Endothelial cell (in vitro differentiated cells): ENCODE measurements at places on chromosomes 1 and 21.

GRCh38 chr21:18245464-18245967 is 883 bp downstream of the CHODL start:
- H3K4me1 ChIP-seq = peaks cover 6% of the 10 kb centered on the region
- no peaks in the 10 kb centered on the region for H3K36me3 ChIP-seq

DNA sequence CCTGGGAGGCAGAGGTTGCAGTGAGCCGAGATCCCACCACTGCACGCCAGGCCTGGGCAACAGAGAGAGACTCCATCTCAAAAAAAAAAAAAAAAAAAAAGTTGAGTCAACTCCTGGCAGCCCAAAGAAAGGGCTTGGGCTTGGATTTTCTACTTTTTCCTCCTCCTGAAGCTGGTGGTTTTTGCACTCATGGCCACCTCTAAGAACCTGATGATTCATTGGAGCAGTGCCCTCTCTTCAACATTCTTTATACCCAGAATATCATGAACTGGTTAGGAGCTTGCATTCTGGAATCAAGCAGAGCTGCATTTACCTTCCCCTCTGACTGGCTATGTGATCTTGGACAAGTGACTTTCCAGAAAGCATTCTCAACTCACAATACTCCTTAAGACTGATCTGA is 3.5 kb upstream of the ACTA1 start:
- peaks cover 7% of the 10 kb centered on the region for H3K36me3 ChIP-seq
- H3K27me3 ChIP-seq = peaks cover 17% of the 10 kb centered on the region
- H3K4me3 ChIP-seq = no peak overlapping the region
- peaks cover 17% of the 10 kb centered on the region for H3K4me1 ChIP-seq
- H3K27ac ChIP-seq = no peak overlapping the region
- no peak for DNase-seq

GRCh38 chr1:17250601-17251000 is 1.7 kb downstream of the PADI3 start:
- no peaks in the 10 kb centered on the region for H3K4me1 ChIP-seq
- no peaks in the 10 kb centered on the region for H3K27me3 ChIP-seq
- H3K4me3 ChIP-seq = no peak overlapping the region
- DNase-seq = no peak

GRCh38 chr1:1407636-1408318 is 684 bp upstream of the MRPL20 start:
- peak; percentile 68 for DNase-seq
- H3K4me3 ChIP-seq = peak overlapping the region; percentile 92
- no peak overlapping the region for H3K27ac ChIP-seq
- peaks cover 10% of the 10 kb centered on the region for H3K27me3 ChIP-seq
- peaks cover 18% of the 10 kb centered on the region for H3K36me3 ChIP-seq

DNA sequence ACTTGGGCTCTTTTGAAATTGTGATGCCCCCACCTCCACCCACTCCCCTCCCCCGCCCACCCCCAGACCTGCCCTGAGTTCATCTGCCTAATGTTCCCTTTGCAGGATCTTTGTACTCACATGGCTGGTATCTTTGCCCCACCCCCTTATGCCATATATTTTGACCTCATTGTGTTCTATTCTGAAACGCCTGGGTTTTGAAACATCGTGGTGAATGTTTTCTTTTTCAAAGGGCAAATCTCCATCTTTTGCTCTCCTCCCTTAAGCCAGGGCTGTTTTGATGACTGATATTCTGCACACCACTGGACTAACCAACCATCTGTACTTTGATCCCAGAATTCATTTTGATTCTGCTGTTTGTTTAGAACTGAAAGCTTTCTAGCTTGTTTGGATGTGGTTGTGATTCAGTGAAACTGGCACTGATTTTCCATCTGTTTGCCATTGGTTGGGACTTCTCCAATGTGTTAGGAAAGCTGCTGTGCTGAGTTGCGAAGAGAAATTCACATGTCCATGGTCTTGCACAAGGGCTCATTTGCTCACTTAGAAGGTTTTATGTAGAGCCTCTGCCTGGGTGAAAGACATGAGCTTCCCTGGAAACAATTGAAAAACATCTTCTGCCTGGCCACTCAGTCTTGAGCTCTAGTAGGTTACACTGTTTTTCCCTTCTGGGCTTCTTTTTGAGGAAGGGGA is 16.5 kb downstream of the SMAP2 start:
- peaks cover 4% of the 10 kb centered on the region for H3K27me3 ChIP-seq
- peaks cover 10% of the 10 kb centered on the region for H3K36me3 ChIP-seq
- H3K4me3 ChIP-seq = no peak overlapping the region
- H3K4me1 ChIP-seq = peaks cover 22% of the 10 kb centered on the region
- no peak for DNase-seq
- no peak overlapping the region for H3K27ac ChIP-seq

DNA sequence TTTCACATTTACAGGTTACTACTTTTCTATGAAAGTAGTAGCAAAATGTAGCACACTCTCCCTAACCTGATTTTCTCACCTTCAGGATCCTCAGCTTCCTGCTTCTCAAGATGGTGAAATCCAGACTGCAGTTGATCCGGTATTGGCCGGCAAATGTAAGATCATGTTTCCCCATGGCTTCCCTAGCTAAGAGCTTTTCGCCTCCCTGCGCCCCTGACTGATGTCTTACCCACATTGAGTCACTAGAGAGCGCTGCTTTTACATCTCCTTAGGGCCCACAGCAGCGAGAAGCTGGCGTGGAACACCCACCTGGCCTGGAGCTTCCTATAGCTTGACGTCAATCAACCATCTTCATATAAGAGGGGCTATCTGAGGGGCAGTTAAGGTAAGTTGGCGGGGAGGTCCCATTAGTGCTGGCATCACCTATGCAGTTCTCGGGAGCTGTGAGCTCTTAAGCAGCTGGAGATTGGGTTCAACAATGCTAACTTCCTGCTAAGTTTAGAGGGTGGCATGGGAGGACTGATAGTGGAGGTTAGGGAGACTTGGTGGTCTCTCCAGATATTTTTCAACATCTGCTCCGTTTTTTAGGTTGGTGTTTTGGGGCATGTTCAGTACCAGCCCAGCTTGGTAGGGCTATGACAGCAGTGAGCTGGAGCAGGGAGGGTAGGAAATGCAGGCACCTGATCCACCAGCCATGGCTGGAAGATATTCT is 5.5 kb downstream of the PTPN7 start:
- H3K27me3 ChIP-seq = peaks cover 6% of the 10 kb centered on the region
- peak; percentile 72 for DNase-seq
- peaks cover 15% of the 10 kb centered on the region for H3K4me1 ChIP-seq
- H3K27ac ChIP-seq = no peak overlapping the region
- no peak overlapping the region for H3K4me3 ChIP-seq
- peaks cover 6% of the 10 kb centered on the region for H3K36me3 ChIP-seq

DNA sequence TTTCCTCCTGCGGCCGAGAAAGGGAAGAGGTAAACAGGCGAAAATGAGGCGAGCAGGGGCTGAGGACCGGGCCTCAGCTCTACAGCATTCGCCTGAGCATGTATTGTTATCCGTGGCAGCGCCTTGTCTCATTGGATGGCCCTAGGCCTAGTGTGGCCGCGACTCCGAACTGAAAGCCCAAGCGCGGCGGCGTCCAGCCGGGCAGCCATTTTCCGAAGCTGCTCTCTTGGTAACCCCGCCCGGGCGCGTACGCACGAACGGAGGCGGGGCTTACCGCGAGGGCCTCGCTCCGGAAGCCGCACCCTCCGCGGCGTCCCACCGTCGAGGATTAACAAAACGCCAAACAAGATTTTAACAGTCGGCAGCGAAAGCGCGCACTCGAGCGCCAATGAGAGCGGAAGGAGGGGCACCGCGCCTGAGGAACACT is 797 bp upstream of the USP1 start:
- peak overlapping the region; percentile 95 for H3K4me3 ChIP-seq
- peaks cover 3% of the 10 kb centered on the region for H3K36me3 ChIP-seq
- H3K27ac ChIP-seq = peak overlapping the region; percentile 99
- H3K27me3 ChIP-seq = peaks cover 7% of the 10 kb centered on the region
- H3K4me1 ChIP-seq = peaks cover 13% of the 10 kb centered on the region
- DNase-seq = peak; percentile 94

GRCh38 chr1:199123615-199124014 is 484.8 kb downstream of the PTPRC start:
- no peak overlapping the region for H3K4me3 ChIP-seq
- H3K36me3 ChIP-seq = no peaks in the 10 kb centered on the region
- H3K27ac ChIP-seq = no peak overlapping the region
- H3K4me1 ChIP-seq = no peaks in the 10 kb centered on the region
- DNase-seq = no peak

DNA sequence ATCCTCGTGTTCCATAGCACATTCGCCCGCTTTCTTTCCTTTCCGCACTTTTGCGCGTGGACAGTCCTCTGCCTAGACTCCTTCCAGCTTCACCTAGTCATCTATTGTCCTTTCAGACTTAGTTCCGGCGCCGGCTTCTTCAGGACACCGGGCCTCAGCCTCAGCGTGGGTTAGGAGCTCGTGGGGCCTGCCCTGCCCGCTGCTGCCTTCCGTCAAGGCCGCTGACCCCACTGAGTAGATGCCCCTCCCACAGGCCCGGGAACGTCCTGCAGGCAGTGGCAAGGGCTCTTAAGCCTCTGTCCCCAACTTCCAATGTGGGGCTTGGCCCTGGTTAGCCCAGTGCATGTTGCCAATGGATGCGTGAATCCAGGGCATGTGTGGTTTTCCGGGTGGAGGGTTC is 11.4 kb downstream of the DMRTB1 start:
- no peak overlapping the region for H3K4me3 ChIP-seq
- peaks cover 2% of the 10 kb centered on the region for H3K27me3 ChIP-seq
- H3K36me3 ChIP-seq = no peaks in the 10 kb centered on the region
- no peak overlapping the region for H3K27ac ChIP-seq
